ENCODE measurements at places on chromosomes 7 and 10.

- DNase-seq, result no peak
These were observed 440 bp upstream of the MINDY3 start for GRCh38 chr10:15860692-15861201.

- DNase-seq, result no peak
These were observed 5.4 kb downstream of the ETV1 start for GRCh38 chr7:13984061-13984460.

DNA sequence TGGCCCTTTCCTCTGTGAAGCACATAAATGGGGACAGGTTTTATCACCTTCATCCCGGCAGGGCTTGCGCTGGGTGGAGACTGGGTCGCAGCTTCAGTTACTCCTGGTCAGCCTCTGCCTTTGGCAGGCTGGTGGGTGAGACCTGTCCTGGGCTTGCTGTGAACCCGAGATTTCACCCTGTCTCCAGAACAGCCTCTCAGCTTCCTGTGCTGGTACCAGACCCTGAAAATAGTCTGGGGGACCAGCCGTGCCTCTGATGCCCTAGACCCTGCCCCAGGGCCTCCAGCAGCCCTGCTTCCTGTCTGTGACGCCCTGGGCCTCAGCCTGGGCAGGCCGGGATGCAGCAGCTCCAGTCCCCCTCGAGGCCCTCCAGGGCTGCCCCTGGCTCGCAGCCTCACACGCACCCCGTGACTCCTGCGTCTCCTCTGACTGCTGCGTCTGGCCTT, 13.2 kb upstream of the PWWP2B start:
- no peak for DNase-seq

- DNase-seq, result no peak
These were observed 12.4 kb upstream of the LRRC72 start for GRCh38 chr7:16514271-16514670.

- no peak for DNase-seq
These were observed 403.0 kb upstream of the MKI67 start for GRCh38 chr10:128529225-128529624.

- DNase-seq, result peak; percentile 47
These were observed 12.5 kb upstream of the DDIT4 start for GRCh38 chr10:72260976-72261783.

- DNase-seq, result no peak
These were observed 293.3 kb upstream of the KLF14 start for GRCh38 chr7:131027287-131027773.

- no peak for DNase-seq
These were observed 227.8 kb downstream of the DNAJB6 start for GRCh38 chr7:157564517-157565177.

- DNase-seq, result no peak
These were observed 288.4 kb downstream of the KCNMA1 start for GRCh38 chr10:77349226-77349625.

DNA sequence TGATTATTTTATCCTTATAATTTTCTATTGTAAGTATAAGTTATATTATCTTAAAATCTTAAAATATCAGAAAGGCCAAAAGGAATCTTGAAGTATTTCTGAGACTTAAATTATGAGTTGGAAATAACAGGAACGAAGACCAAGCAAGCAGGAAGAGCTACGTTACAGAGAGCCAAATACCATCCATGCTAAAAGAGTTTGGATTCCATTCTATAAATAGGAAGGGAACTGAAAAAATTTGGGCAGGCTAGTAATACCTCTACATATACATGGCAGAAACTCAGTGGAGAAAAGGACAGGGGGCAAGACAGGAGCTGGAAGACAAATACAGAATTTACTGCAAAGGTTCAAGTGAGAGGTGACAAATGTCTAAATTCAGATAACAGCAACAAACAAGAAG, 16.7 kb downstream of the ITGB1 start:
- DNase-seq, result no peak

GRCh38 chr10:101014230-101014884, 14.7 kb downstream of the LZTS2 start:
- peak; percentile 68 for DNase-seq

GRCh38 chr7:45072131-45073030, 16.4 kb downstream of the NACAD start:
- no peak for DNase-seq

GRCh38 chr7:115548756-115549155, 481.8 kb downstream of the TFEC start:
- no peak for DNase-seq

DNA sequence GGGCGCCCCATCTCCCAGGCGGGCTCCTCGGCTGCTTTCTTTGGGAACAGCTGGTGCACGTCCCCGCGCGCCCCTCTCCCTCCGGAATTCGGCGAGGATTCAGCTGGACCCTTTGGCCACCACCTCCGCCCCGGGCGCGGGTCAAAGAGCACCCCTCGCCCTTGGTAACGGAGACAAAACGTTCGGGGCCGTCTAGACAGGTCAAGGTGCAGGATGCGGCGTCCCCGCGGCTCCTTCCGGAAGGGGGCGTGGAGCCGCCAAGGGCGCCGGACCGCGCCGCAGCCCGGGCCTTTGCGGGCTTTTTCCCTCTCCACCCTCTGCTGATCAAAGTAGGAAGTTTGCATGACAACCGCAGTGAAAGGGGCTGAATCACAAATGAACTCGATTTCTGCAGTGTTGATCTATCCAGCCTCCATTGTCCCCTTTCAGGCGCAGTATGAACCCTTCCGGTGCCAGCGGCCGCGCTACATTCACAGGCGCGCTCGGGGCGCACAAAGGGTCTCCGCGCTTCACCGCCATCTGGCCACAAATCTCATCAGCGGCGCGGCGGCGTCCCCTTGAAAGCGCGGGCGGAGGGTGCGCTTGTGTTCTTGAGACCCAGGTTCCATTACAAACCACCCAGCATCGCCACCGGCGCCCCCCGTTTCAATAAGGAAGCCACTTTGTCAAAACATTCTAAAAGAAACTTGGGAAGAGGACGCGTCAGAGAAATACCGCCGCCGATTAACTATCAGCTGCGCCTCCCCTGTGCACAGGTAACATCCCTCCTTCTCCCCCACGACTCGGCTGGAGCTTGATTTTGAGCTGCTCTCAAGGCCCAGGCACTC, 36.4 kb downstream of the CNPY1 start:
- no peak for DNase-seq

DNA sequence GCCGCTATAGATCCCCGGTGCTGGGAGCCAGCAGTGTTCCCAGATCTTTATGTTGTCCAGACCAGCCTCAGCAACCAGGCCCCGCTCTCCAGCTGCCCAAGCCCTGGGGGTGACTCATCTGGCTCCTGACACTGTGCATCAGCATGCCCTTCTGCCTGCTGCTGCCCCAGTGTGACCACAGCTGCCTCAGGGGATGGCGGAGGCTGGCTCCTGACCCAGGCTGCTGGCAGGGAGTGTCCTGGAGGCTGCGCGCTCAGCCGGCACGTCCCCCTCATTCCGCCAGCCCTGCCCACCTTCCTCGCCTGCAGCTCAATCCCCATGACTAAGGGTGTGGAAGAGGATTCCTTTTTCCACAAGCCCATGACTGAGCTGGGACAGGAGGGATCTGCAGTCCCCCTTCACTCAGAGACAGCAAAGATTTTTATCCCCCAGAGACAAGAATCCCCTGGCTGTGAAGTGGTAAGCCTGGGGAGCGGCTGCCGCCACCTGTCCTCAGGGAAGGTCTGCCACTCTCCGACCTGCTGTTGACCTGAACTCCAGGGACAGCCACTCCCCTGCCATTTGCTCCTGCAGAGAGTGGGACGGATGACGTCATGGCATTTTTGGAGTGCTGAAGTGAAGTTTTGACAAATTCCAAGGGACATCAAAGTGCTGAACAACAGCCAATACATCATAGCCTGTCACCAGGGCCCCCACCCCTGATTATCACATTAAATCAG, 182.8 kb upstream of the BMPER start:
- no peak for DNase-seq

DNA sequence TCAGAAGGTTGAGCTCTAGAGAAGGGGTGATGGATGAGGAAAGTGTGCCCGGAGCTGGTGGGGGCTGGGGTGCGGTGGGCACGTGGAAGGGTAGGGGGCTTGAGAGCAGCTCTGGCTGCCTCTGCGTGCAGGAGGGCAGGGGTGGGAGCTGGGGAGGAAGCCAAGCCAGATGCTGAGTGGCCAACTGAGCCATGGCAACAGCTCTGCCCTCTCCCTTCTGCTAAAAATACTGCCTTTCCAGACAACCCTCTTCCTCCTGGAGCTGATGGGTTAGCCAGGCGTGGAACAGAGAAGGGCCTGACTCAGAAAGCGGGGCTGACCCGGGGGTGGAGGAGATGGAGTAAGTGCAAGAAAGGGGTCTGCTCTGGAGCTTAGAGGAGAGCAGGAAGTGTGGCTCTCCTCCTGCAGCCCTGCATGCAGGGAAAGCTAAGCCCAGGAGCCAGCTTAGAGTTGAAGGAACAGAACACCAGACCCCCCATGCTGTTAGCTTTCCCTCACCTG, 114.6 kb upstream of the AGK start:
- no peak for DNase-seq

- no peak for DNase-seq
These were observed 12.5 kb upstream of the NKX2-3 start for GRCh38 chr10:99520040-99520846.

DNA sequence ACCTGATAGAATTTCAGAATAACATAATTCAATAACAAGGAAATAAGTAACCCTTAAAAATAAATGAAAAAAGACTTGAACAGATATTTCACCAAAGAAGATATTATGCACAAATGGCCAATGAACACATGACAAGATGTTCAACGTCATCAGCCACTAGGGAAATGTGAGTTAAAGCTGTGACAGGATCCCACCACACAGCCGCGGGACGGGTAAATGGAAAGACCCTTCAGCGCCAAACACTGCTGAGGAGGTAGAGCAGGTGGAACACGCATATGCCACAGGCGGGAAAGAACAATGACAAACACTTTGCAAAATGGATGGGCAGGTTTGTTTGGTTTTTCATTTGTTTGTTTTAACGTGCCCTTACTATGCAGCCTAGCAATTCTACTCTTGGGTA, 86.1 kb upstream of the RNF32 start:
- DNase-seq, result no peak

GRCh38 chr7:128833148-128833945, 3.1 kb downstream of the FLNC start:
- no peak for DNase-seq

DNA sequence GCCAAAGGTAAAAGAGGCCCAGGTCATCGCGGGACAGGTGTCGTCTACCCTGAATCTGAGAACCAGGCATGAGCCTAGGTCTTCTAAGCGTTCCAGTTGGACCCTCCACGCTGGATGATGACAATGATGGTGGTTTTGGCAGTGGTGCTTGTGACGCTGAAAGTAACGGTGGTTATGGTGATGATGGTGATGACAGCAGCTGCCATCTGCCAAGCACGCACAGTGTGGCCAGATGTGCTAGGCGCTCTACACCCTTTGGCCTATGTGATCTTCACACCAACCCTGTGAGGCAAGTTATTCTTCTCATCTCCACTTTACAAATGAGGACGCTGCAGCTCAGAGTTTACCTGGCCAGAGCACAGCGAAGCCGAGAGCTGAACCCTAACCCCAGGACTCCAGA, 93.9 kb downstream of the FAM53B start:
- DNase-seq, result no peak

All from activated T-helper 1 cell treated with anti-CD3 and anti-CD28 coated beads, Interleukin-2, amount 50 U/mL, for 16 hours (primary cell).